ENCODE measurements at places on chromosomes 3 and 15. TPM values are rescaled to one million over a fixed set of nuclear protein-coding genes. Genes with fewer than 3 reads are reported as not detected.

- DNase-seq = peak; percentile 77
Observed at GRCh38 chr15:91855684-91856489, 2.4 kb downstream of the SLCO3A1 start.

DNA sequence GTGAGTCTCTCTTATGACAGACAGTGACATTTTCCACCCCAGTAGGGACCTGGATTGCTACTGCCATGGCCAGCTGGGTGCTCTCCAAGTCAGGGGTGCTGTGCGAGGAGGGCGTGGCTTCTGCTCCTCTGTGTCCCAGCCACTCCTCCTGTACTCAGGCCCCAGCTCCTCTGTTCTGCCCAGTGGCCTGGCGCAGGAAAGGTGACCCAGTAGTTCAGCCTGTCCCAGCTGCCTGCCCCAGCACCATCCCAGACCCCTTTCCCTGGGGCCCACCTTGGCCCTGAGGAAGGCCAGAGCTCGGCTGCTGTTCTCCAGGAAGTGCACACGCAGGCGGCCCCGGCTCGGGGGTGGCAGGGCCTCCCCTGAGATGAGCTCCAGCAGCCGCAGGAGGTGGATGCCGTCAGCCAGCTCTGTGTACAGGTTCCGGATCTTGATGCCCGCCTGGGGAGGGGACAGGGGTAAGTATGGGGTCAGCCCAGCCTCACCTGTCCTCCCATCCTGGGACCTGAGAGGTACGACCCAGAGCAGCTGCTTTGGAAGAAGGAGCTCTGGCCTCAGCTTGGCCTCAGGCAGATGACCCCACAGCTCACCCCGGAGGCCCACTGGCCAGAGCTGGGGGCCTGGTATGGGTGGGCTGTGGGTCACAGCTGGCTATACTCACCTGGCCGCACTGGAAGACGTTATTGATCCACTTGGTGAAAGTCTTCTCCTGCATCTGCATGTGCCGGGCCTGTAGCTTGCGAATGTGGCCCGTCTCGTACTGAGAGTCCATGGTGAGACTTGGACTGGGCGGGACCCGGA is 1.0 kb downstream of the SPTBN5 start:
- peak; percentile 66 for DNase-seq

Gene DLEC1
- 1.3 TPM for total RNA-seq

GRCh38 chr3:59514865-59515482 is 465.1 kb upstream of the CFAP20DC start:
- no peak for DNase-seq

Gene BNC1
- not detected for total RNA-seq

GRCh38 chr3:193114431-193115340 is 126.3 kb upstream of the PLAAT1 start:
- DNase-seq = no peak

DNA sequence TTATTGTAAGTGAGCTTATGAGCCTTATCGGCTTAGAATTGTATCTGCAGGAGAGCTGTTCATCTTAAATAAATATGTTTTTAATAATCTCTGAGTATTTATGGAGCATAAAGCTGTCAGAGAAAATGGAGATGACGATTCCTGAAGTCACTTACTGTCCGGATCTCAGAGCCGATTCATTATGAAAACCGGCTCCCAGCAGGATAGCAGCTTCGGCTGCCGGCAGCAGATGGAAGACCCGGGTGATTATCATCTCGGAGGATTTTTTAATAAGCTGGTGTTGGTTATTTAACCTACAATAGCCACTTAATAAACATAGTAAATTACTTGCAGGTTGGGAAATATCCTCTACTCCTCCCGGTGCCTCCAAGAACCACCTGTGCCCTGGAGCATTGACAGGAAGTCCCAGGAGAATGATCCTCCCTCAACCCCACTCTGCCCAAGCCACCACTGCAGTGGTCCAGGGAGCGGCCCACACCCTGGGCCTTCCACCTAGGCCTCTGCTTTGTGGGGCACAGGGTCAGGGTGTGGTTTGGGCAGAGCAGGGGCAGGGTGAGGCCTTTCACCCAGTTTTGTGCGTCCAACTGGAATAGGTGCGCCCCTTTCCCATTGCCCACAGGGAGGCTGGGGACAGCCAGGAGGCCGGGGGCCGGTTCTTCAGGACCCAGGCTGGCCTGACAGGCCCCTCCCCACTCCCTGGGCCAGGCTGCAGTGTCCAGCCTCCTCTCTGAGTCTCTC is 42.2 kb upstream of the PRR23E start:
- DNase-seq = peak; percentile 31

- no peak for DNase-seq
Observed at GRCh38 chr3:135989242-135989641, 23.7 kb downstream of the PPP2R3A start.

DNA sequence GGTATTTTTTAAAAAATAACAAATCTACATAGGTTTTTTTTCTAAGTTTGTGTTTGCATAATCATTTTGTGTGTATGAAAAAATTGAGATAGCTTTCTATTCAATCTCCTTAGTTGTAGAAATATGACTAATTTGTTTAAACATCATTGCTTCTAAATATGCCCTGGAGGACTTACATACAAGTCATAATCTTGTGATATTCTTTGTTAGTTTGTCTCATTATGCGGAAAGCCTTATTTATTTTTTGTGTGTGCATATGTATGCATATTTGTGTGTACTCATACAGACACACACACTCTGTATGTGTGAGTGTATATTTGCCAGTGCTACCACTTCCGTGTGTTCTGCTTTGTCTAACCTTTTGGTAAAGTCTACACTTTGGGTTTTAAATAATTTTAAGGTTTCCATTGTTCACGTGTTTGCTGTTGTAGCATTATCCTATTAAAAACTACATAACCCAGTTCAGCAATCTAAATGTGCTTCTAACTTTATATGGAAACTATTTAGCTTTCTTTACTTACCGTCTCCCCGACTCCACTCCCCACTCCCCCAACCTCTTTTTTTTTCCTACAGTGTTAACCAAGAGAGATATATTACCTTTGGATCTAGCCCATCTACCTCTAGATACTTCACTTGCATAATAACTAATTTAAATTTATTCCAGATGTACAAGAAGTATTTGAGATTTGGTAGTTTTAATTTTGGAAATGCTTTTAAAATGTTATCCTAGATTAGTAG is 111.7 kb downstream of the FNDC3B start:
- no peak for DNase-seq

GRCh38 chr3:126349611-126350501 is 7.4 kb downstream of the KLF15 start:
- no peak for DNase-seq

- DNase-seq = no peak
Observed at GRCh38 chr15:22231603-22232002, 151.3 kb downstream of the OR4M2 start.

- peak; percentile 84 for DNase-seq
Observed at GRCh38 chr3:24829011-24829581, 334.4 kb upstream of the THRB start.

Gene C3orf70
- 1.1 TPM for total RNA-seq

DNA sequence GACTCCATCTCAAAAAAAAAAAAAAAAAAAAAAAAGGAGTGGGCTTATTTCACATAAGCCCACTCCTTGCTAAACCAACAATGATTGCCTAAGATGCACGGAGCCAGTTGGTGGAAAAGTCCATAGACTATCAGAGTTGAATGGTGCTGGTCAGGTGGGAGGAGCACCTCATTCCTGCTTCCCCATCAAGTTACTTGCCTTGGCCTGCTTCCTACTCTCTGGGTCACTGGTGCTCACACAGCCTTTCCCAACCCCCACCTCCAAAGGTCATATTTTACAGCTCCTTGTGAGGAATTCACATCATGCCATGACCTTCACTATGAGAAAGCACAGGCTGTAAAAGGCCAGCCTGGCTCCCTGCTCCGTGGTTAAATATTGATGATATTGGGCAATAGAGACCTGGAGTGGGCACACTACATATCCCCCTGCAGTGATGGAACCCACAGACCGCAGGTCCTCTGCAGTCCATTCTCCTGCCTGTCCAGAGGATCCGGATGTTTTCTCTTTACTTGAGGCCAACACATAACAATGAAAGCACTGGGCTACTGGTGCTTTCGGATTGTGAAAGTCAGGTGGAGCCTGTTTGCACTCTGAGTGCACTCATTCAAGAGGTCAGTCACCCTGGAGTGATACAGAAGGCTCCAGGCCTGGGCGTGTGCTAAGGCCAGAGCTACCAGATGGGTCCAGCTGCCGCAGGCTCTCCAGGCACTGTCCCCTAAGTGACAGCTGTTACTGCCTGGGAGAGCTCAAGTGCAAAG is at the start of gene SLC51B:
SLC51B (plus strand) TSS at position 664 of the 758 bp plus-strand sequence. CDS start 4,618 bp downstream, outside the sequence.
- DNase-seq = no peak

GRCh38 chr3:31250116-31250777 is 282.5 kb upstream of the STT3B start:
- DNase-seq = no peak

GRCh38 chr15:31217566-31218270 is 108.9 kb upstream of the KLF13 start:
- no peak for DNase-seq

Gene GABPB1
- 43.0 TPM for total RNA-seq

Gene C3orf22
- total RNA-seq = not detected

GRCh38 chr15:70127770-70128413 is 30.2 kb upstream of the TLE3 start:
- no peak for DNase-seq

DNA sequence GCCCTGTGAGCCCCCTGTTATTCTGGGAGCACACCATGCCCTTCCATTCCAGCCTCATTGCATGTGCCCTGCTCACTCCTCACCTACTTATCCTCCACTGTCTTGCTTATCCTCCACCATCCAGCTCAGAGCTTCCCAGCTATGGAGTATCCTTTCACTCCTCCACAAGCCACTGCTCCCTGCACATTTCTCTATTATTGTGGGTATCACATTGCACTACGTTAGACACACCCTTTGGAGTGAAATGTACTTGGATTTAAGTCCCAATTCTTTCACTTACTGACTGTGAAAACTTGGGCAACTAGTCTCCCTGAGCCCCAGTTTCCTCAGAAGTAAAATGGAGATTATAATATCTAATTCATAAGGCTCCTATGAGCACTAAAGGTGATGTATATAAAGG is 4.3 kb downstream of the MASP1 start:
- no peak for DNase-seq

Gene SPESP1
- total RNA-seq = 0.48 TPM

DNA sequence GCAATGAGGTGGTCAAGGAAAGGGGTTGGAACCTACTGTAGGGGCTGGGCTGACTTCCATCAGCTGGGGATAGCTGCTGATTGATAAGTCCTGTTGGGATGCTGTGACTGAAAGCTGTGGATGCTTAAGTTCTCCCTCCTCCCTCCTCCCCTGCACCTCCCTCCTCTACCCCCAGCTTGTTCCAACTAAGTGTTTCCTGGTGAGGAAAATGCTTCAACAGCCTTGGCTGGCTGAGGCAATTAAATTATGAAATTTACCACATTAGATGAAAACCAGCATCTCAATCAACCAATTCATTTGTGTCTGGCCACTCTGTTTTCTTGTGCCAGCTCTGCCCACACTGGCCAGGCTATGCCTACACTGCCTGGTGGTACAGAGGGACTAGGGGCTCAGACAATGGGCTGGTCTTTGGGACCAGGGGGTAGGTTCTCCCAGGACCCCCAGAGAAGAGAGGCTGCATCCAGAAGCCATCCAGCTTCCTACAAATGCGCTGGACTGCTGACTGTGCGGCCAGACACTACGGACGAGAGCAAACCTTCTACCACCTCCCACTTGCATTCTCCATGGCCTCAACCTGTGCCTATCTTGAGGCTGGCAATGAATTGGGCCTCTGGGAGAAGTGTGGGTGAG is 2.5 kb downstream of the KLHL25 start:
- DNase-seq = no peak

Gene PSTPIP1
- total RNA-seq = 1.3 TPM

GRCh38 chr3:186523434-186523833 is 20.7 kb downstream of the CRYGS start:
- DNase-seq = no peak

- DNase-seq = no peak
Observed at GRCh38 chr3:57746156-57747010, 9.7 kb upstream of the SLMAP start.

GRCh38 chr15:81825136-81825535 is 220.7 kb downstream of the MEX3B start:
- DNase-seq = no peak

Gene RLBP1
- not detected for total RNA-seq

Gene NPHP3
- 15.6 TPM for total RNA-seq

GRCh38 chr3:143416229-143416628 is 296.7 kb downstream of the CHST2 start:
- no peak for DNase-seq

- no peak for DNase-seq
Observed at GRCh38 chr3:127369356-127369935, 81.6 kb upstream of the PRR20G start.

All from H7 (cell line).